ENCODE measurements at places on chromosomes 3 and 15.

DNA sequence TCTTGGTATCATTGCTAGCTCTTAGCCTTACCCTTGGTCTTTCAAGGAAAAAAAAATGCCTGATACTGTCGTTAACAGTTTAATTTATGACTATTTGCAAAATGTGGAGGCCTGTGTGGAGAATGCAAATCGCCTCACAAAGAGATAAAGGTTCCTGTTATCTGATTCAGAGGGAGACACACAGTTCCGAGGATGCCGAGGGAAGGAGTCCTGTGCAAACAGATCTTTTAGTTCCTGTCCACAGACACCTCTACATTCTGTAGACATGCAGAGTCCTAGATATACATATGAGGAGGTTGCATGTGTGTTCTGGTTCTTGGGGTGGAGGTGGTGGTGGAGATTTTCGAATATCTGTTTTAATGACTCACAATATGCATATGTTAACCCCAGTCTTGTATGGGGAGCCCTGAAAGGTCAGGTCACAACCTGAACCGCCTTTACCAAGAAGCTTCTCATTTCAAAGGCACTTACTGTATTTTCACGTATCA lies 5.7 kb downstream of the NR2F2 start:
- DNase-seq, result no peak

GRCh38 chr15:71588746-71589145 lies 221.6 kb upstream of the NR2E3 start:
- DNase-seq, result no peak

- DNase-seq, result no peak
Observed at GRCh38 chr3:46935168-46935858, 41.2 kb downstream of the CCDC12 start.

- DNase-seq, result no peak
Observed at GRCh38 chr15:93719921-93720351, 511.4 kb upstream of the MCTP2 start.

- DNase-seq, result no peak
Observed at GRCh38 chr15:91733661-91734060, 119.8 kb upstream of the SLCO3A1 start.

GRCh38 chr3:196499061-196499460 lies 4.5 kb downstream of the RNF168 start:
- no peak for DNase-seq

GRCh38 chr3:166829896-166830295 lies 550.2 kb downstream of the ZBBX start:
- no peak for DNase-seq

GRCh38 chr3:119627461-119627860 lies 29.8 kb downstream of the PLA1A start:
- DNase-seq, result no peak
